ENCODE measurements at places on chromosomes 6 and 20. TPM values are rescaled to one million over a fixed set of nuclear protein-coding genes. Genes with fewer than 3 reads are reported as not detected.

The GRM1 gene
- total RNA-seq, result not detected

The ANKRD60 gene
- not detected for total RNA-seq

GRCh38 chr6:42025845-42026243 lies 24.5 kb upstream of the TAF8 start:
- no peak overlapping the region for H3K4me3 ChIP-seq
- peaks cover 18% of the 10 kb centered on the region for H3K4me1 ChIP-seq
- no peak overlapping the region for H3K27ac ChIP-seq

GRCh38 chr6:27592481-27593199 lies 119.7 kb upstream of the ZNF184 start:
- H3K4me1 ChIP-seq, result peaks cover 9% of the 10 kb centered on the region
- H3K4me3 ChIP-seq, result no peak overlapping the region
- DNase-seq, result no peak
- no peak overlapping the region for H3K27ac ChIP-seq

GRCh38 chr6:54195637-54196036 lies 84.4 kb downstream of the MLIP start:
- peaks cover 10% of the 10 kb centered on the region for H3K4me1 ChIP-seq
- H3K4me3 ChIP-seq, result no peak overlapping the region
- no peaks in the 10 kb centered on the region for H3K27me3 ChIP-seq
- no peak overlapping the region for H3K27ac ChIP-seq
- no peaks in the 10 kb centered on the region for H3K36me3 ChIP-seq
- DNase-seq, result no peak

DNA sequence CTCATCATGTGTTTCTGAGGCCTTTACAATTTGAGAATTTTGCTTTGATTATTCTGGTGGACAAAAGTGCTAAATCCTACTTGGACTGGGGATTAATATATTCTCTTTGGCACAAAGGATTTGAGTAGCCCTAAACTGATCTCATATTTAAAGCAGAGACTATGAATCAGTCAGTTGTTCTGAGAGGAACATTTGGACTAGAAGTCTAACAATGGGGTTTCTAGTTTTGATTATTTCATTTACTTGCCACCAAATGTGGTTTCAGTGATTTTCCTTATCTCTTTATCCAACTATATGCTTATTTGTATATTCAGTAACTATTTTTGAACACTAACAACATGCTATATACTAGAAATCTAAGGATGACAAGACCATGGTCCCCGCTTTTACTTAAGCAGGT lies 81.4 kb downstream of the PDE10A start:
- H3K4me3 ChIP-seq, result no peak overlapping the region
- no peaks in the 10 kb centered on the region for H3K27me3 ChIP-seq
- no peaks in the 10 kb centered on the region for H3K36me3 ChIP-seq

- no peak overlapping the region for H3K27ac ChIP-seq
- no peak overlapping the region for H3K4me3 ChIP-seq
- no peak for DNase-seq
Observed at GRCh38 chr20:36394340-36394965, 88.3 kb downstream of the DLGAP4 start.
